Fibroblast of mammary gland (primary cell): ENCODE measurements at places on chromosomes 16 and 17.

DNA sequence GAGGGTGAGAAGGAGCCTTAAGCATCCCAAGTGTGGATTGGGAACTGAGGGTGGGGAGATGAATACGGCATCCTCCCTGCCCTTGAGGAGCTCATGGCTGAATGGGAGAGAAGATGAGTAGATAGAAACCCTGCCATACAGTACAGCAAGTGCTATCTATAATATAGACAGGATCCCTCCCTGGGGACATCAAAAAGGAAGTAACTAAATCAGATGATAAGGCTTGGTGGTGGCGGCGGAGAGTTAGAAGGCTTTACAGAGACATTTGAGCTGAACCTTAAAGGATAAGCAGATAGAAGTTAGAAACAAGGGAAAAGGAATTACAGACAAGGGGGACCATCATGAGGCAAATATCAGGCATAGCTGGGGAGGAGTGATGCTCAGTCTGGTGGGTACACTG, 67.5 kb upstream of the TMEM132E start:
- DNase-seq: no peak

- DNase-seq: no peak
Observed at GRCh38 chr17:14337596-14338079, 36.8 kb downstream of the HS3ST3B1 start.

- DNase-seq: no peak
Observed at GRCh38 chr16:66691234-66691633, 5.3 kb downstream of the CMTM4 start.

DNA sequence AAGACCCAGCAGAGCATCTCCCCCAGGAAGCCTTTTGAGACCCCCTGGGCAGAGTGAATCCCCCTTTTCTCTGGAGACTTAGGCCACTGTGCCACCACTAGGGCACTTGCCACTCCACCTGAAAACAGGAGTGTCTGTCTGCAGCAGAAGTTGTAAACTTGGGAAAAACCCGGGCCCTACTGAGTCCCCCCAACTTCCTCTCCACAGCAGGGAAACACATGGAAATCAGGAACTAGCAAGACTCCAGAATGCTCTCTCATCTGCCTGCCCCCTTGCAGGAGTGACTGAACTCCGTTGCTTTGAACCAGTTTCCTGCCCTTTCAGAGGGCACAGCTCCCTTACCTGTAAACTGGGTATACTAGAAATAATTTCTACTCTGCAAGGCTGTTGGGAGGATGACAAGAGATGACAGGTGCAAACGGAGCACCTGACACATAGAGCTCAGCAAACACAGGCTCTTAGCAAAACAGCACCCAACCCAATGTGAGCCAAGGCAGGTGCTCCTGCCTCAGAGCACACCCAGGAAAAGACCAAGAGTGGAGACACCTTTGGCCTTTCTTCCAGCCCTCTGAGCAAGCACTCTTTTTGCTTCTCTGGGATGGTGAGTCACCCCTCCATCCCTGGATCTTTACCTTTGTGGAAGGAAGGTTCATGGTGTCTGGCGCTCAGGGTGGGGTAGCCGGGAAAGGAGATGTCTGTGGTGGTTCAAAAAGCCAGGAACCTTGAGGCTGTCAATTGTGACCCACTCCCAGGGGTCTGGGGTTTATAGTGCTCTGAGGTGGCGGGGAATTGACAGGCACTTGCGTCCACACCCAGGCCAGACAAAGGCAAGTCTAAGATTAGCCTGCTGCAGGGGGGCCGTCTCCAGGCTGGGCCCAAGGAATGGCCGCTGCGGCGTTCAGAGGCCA, at the start of gene HCRT:
TSS of gene HCRT (minus strand) at position 740 of the 908 bp plus-strand sequence. CDS start at position 653, 87 bp downstream.
- no peak for DNase-seq

GRCh38 chr17:12545877-12546513, 119.7 kb upstream of the MYOCD start:
- DNase-seq: peak; percentile 69

DNA sequence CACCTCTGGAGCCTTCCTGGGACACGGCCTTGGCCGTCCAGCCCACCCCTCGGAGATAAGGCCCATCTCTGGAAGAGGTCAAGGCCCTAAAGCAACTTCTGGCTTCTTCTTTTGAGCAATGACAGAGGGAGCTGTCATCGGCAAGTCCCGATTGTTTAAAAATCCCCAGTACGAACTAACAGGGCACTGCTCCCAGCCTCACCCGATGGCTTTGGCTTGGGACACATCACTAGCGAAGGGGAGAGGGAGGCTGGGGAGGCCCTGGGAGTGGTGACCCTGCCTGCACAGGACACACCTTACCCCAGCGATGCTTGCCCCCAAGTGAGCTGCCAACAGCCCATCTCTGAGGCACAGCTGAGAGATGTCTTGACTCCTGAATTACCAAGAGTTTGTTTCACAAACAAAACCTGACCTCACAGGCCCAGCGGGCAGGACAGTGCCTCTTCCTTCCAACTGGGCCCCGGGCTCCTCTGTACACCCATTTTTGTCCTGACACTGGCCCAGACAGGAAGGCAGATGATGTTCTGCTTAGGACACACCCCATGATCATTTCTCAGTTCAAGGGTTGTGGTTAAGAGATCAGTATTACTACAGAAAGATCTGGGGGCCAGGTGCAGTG, 4.8 kb downstream of the SYNGR2 start:
- DNase-seq: no peak

DNA sequence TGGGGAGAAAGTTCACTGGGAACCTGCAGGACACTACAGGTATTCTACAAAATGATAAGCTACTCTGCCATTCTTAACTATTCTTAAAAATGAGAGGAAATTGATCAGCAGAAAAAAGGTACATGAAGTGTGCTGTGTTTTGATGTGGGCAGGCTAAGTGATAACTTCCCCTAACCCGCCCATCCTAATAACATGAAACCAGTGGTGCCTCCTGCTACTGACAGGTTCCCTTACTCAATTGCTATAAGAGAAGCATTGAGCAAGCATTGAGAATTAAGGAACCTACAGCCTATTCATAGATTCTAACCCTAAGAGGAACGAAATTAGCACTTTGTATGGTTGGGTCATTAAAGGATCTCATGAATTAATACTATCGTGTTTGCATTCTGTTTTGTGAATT, 18.9 kb downstream of the XYLT1 start:
- DNase-seq: no peak

DNA sequence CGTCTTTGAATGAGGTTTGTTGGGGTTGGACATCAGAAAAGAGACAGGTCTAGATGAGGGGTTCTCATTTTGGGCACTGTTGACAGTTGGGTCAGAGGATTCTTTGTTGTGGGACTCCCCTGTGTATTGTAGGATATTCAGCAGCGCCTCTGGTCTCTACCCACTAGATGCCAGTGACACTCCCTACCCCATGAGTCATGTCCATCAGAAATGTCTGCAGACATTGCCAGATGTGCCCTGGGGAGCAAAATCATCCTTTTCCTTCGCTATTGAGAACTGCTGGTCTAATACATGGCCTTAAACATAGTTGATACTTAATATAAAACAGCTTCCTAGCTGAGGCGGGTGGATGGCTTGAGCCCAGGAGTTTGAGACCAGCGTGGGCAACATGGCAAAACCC, 3.1 kb downstream of the ABAT start:
- DNase-seq: peak; percentile 53

DNA sequence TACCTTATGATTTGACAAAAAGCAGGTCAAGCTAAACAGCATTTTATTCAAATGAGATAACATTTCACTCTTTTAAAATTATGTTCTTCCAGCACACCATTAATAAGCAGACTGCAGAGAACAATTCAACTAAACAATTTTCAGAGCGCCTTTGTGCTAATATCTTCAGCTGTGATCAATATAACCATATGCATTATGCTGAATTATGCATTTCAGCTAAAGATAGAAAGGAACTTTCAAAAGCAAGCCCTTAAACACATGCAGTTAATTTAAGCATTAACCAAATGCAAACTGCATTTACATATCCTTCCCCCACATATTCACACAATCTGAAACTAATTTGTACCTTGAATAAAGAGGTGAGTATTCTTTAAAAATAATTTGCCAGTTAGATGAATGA, 41.6 kb downstream of the RPGRIP1L start:
- DNase-seq: no peak

DNA sequence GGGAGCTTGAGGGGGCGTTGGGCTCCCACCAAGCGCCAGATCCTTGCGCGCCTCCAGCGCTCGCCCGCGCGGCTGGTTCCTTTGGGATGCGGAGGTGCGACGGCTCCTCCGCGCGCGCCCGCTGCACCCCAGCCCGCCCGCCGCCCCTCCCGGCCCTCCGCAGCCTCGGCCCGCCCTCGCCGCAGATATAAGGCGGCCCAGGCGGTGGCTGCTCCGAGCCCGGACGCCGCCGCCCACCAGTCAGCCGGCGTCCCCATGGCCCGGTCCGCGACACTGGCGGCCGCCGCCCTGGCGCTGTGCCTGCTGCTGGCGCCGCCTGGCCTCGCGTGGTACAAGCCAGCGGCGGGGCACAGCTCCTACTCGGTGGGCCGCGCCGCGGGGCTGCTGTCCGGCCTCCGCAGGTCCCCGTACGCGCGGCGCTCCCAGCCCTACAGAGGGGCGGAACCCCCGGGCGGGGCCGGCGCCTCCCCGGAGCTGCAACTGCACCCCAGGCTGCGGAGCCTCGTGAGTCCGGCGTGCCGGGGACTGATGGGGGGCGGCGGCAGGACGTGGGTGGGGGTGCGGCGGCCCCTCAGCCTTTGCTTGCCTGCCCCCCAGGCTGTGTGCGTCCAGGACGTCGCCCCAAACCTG, at the start of gene NPB:
TSS of gene NPB (plus strand) at position 216 of the 630 bp plus-strand sequence. CDS start at position 256, 40 bp downstream.
- DNase-seq: no peak

- no peak for DNase-seq
Observed at GRCh38 chr16:1781758-1782407, 488 bp downstream of the SPSB3 start.

DNA sequence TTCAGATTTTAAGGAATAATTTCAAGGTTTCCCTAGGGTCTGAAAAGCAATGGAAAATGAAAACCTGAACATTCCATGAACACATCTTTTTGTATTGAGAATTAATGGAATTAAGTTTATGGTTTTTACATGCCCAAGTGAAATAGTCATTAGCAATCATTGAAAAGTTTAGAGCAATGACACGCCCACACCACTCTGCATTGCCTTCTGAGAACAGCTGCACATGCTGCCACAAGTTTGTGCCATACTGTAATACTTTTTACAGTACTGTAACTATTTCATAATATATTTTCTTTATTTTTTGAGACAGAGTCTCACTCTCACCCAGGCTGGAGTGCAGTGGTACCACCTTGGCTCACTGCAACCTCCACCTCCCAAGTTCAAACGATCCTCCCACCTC, 345.2 kb upstream of the PMFBP1 start:
- DNase-seq: no peak

GRCh38 chr16:15566095-15566494, 76.9 kb downstream of the MARF1 start:
- no peak for DNase-seq

GRCh38 chr17:2481760-2482159, 29.9 kb downstream of the METTL16 start:
- DNase-seq: no peak
